Inflammatory macrophage (primary cell): ENCODE measurements at places on chromosomes 11 and 22.

DNA sequence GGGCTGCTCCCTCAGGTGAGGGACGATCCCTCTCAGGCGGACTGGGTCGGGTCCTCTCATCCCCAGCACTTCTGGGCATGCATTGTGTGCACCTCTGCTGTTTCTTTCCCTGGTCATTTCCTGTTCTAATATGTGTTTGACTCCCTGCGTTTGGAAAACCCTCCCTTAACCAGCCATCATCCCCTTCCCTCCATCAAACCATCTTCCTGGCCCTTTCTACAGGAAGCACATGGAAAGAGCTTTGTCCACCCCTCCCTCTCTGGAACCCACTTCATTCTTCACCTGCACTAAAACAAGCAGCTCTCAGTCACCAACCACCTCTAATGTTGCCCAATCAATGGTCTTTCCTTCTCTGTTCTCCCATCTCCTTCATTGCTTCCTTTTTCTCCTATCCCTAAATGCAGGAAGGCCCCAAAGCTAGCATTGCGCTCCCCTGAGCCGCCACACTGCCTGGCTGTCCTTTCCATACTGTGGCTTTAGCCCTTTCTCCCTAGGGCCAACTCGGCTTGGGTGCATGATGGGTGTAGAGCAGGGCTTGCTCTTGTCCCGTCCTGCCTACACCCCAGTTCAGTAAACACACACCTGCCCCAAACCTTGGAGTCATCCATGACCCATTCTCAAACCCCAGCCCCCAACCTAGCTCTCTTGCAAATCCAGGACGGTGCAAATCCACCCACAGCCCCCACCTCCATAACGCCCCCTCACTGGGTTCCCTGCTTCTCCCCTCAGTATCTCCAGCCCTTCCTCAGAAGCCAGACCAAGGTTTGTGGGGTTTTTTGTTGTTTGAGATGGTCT, 5.4 kb upstream of the GAS2L1 start:
- no peak for DNase-seq

- DNase-seq = no peak
Observed at GRCh38 chr11:69909561-69910518, 90.6 kb upstream of the FGF3 start.

DNA sequence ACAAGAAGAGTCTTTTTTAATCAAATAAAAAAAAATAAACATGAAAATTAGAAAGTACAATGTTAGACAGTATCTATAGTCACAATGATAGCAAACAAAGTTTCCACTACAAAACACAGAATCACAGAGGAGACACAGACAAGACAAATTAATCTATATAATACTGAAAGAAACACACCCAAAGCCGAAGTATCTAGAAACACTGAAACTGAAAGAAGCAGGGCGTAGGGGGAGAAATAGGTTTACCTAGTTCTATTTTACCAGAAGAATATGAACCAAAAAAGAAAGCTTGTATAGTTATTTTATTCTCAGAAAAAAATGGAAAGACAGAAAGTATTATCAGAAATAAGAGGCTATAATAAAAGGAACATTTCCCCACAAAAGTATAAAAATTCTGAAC, 27.1 kb upstream of the NUP50 start:
- DNase-seq = no peak

- DNase-seq = peak; percentile 36
Observed at GRCh38 chr11:69499186-69499917, 17.9 kb downstream of the LINC01488 start.

DNA sequence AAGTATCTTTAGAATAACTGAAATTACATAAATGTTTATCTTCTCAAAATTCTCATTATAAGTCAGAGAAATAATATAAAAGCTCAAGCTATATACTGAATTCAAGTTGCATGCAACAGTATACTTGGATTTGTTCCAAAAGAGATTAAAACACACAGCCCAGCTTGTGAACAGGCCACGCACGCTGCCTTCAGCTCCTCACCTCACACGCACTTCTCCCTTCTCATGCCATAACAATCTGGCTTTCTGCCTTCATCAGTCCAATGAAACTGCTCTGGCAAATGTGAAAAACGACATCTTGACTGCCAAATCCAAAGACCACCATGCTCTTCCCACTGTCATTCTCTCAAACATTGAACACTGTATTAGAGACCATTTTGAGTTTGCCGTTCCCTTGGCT, 22.1 kb downstream of the ATP6V1E1 start:
- DNase-seq = no peak

DNA sequence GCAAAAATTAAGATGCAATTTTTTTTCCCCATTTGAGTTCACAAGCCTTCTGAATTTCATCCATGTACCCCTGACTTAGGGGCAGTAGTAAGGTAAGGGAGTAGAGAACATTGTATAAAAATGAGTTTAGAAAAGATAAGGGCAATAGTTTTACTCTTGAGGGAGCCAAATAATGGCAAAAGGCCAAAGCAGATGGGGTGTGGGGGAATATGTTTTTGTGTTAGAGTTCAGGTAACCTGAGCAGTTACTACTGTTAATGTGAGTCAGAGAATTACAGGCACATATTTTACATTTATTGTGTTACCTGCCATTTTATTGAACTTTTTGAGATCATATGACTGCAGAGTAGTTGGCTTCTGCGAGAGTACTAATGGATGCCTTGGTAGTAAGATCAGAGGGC, 3.1 kb downstream of the EED start:
- no peak for DNase-seq

GRCh38 chr11:102430158-102430836, 22.3 kb downstream of the TMEM123 start:
- no peak for DNase-seq

DNA sequence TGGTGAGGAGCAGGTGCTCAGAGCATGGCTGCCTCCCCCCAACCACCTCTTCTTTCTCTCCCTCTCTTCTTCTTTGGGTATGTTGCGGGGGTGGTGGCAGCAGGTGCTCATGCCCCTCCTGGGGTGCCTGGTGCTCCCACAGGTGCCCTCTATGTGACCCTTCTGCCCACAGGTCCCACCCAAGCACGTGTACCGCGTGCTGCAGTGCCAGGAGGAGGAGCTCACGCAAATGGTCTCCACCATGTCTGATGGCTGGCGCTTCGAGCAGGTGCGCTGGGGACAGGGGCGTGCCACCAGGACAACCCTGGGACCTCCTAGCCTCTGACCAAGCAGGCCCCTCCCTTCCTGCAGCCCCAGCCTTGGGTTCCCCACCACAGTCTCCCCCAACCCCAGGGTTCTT, 5.7 kb downstream of the KCTD17 start:
- no peak for DNase-seq

DNA sequence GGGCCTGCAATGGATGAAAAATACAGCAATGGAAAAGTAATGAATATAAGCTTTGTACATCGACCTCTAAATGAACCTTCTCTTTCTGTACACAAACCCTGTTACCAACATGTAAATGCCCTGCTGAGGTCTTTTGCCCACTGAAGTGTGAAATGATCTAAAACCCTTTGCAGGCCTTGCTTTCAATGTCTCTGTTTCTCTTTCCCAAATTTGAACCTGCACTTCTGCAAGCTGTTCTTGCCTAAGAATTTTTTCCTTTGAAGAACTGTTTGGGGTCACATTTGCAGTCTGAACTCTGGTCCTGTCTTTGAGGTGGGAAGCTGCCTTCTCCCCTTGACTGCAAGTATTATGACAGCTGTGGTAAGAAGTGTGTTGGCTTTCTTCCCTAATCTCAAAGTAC, 1237.1 kb downstream of the FAM181B start:
- no peak for DNase-seq

- DNase-seq = no peak
Observed at GRCh38 chr11:2913776-2914175, 15.4 kb downstream of the PHLDA2 start.

GRCh38 chr22:47373648-47374272, 611.3 kb downstream of the TBC1D22A start:
- DNase-seq = no peak

DNA sequence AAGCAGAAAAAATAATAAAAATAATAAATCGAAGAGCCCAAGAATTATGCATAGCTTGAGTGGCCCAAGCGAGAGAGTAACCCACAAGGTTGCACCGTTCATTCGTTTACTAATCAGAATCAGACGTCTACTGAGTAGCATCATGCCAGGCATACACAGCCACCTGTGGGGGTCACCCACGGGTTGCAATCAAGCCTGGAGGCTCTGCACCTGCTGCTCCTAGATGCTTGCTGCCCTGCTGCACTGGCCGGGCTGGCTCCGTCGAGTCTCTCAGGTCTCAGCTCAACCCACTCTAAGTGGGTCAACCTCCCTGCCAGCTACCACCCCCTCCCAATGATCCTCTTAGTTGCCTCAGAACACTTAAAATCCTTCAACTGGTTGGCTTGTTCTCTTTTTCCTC, 2.0 kb upstream of the TESMIN start:
- no peak for DNase-seq
